ENCODE measurements at places on chromosomes 3 and 15.

DNA sequence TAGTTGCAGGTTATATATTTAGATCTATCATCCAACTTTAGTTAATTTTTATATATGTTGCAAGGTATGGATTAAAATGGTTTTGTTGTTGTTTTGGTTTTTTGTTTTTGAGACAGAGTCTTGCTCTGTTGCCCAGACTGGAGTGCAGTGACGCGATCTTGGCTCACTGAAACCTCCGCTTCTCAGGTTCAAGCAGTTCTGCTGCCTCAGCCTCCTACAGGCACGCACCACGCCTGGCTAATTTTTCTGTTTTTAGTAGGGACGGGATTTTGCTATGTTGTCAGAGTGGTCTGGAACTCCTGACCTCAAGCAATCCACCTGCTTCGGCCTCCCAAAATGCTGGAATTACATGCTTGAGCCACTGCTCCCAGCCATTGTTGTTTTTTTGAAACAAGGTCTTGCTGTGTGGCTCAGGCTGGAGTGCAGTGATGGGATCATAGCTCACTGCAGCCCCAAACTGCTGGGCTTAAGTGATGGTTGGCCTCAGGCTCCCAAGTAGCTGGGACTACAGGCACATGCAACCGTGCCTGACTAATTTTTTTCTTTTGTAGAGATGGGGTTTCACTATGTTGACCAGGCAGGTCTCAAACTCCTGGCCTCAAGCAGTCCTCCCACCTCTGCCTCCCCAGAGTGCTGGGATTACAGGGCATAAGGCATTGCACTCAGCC is 92.0 kb downstream of the ZNF609 start:
- peaks cover 1% of the 10 kb centered on the region for H3K36me3 ChIP-seq
- H3K4me3 ChIP-seq, result no peak overlapping the region
- no peak overlapping the region for H3K27ac ChIP-seq
- H3K4me1 ChIP-seq, result peaks cover 10% of the 10 kb centered on the region

- peaks cover 5% of the 10 kb centered on the region for H3K4me1 ChIP-seq
- peaks cover 3% of the 10 kb centered on the region for H3K36me3 ChIP-seq
- no peak for DNase-seq
- H3K27ac ChIP-seq, result no peak overlapping the region
- peaks cover 58% of the 10 kb centered on the region for H3K27me3 ChIP-seq
- H3K4me3 ChIP-seq, result peak overlapping the region; percentile 29
Observed at GRCh38 chr3:181712553-181713279, 991 bp downstream of the SOX2 start.

- no peaks in the 10 kb centered on the region for H3K4me1 ChIP-seq
- peaks cover 51% of the 10 kb centered on the region for H3K27me3 ChIP-seq
- no peak for DNase-seq
- H3K36me3 ChIP-seq, result no peaks in the 10 kb centered on the region
- H3K27ac ChIP-seq, result no peak overlapping the region
Observed at GRCh38 chr3:70806021-70806420, 493.6 kb upstream of the MDFIC2 start.

- no peak for DNase-seq
- no peaks in the 10 kb centered on the region for H3K4me1 ChIP-seq
- no peak overlapping the region for H3K27ac ChIP-seq
- H3K36me3 ChIP-seq, result no peaks in the 10 kb centered on the region
Observed at GRCh38 chr3:159620873-159621272, 367.8 kb upstream of the IL12A start.

GRCh38 chr3:56593455-56594158 is 36.6 kb downstream of the CCDC66 start:
- H3K27me3 ChIP-seq, result no peaks in the 10 kb centered on the region
- DNase-seq, result peak; percentile 34
- peak overlapping the region; percentile 64 for H3K27ac ChIP-seq
- H3K36me3 ChIP-seq, result peaks cover 11% of the 10 kb centered on the region

- H3K4me1 ChIP-seq, result no peaks in the 10 kb centered on the region
- no peak overlapping the region for H3K4me3 ChIP-seq
- H3K36me3 ChIP-seq, result no peaks in the 10 kb centered on the region
Observed at GRCh38 chr15:33215941-33216872, 21.7 kb upstream of the FMN1 start.

DNA sequence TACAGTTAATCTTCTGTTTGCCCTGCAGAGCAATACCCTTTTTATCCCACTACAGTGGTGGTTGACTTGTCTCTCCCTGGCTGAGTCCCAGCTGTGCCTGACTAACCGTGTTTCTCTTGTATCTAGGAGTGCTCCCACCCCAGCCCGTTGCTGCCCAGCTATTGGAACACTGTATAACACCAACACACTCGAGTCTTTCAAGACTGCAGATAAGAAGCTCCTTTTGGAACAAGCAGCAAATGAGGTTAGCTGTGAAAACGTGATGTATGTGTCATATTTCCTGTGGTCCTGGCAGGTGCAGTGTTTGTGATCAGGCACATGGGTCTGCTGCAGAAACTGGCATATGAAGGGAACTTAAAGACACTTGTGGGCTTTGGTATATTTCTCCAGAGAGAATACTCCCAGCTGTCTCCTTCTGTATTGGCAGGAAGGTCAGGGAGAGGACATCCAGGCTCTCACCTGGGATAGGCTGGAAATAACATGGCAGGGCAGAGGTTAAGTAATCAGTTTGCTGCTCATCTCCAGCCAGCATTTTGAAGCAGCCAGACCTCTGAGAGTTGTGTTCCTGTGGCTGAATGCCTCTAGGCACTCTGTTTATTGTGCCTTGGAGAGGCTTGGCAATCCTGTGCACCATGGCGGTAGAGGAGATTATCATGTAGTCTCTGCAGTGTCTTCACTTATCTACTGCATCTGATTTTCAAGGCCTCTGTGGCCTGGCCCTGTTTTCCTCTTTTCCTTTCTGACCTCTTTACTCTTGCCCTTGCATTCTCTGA is 34.8 kb downstream of the ATG7 start:
- H3K4me3 ChIP-seq, result peak overlapping the region; percentile 31
- peaks cover 28% of the 10 kb centered on the region for H3K4me1 ChIP-seq
- H3K27ac ChIP-seq, result peak overlapping the region; percentile 92
- H3K27me3 ChIP-seq, result no peaks in the 10 kb centered on the region
- peaks cover 25% of the 10 kb centered on the region for H3K36me3 ChIP-seq

- no peaks in the 10 kb centered on the region for H3K36me3 ChIP-seq
- peaks cover 40% of the 10 kb centered on the region for H3K27me3 ChIP-seq
- H3K4me1 ChIP-seq, result no peaks in the 10 kb centered on the region
- H3K27ac ChIP-seq, result no peak overlapping the region
- no peak for DNase-seq
Observed at GRCh38 chr3:37741644-37742043, 120.0 kb upstream of the CTDSPL start.

GRCh38 chr15:100502651-100503050 is 26.1 kb downstream of the CERS3 start:
- no peak for DNase-seq
- peaks cover 73% of the 10 kb centered on the region for H3K27me3 ChIP-seq
- no peaks in the 10 kb centered on the region for H3K36me3 ChIP-seq
- no peak overlapping the region for H3K27ac ChIP-seq

DNA sequence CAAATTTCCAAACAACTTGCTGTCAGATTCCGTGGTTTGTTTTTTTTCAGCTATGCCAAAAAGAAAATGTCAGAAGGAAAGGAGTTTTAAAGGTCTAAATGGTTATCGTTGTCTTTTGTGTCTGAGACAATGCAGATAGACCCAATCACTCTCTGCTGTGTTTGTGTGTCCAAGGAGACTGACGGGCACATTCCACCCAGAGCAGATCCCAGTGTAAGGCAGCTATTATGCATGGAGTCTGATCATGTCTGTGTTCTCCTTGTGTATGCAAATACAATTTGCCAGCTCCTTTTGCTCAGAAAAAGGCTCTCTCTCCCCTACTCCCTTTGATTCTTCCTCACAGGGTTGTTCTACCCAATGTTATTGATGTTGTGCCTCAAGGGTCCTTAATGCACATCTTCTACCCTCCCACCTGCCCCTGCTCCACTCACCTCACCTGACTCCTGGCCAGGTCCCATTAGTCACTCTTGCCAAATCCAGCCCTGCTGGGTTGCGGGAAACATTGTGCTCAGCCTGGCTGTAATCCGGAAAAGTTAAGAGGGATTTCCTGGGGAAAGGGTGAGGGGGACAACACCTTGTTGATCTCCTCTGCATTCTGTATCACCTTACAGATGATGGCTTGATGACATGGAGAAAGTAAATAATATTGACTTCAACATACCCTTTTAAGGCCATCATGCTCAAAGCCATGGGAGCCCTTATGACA is 61.0 kb downstream of the OTOL1 start:
- H3K4me1 ChIP-seq, result no peaks in the 10 kb centered on the region
- H3K36me3 ChIP-seq, result peaks cover 3% of the 10 kb centered on the region
- H3K27ac ChIP-seq, result no peak overlapping the region
- no peaks in the 10 kb centered on the region for H3K27me3 ChIP-seq
- no peak overlapping the region for H3K4me3 ChIP-seq

- no peak for DNase-seq
- H3K4me3 ChIP-seq, result no peak overlapping the region
- H3K27ac ChIP-seq, result no peak overlapping the region
- no peaks in the 10 kb centered on the region for H3K4me1 ChIP-seq
- H3K27me3 ChIP-seq, result no peaks in the 10 kb centered on the region
- no peaks in the 10 kb centered on the region for H3K36me3 ChIP-seq
Observed at GRCh38 chr3:82082796-82083195, 321.4 kb upstream of the GBE1 start.

DNA sequence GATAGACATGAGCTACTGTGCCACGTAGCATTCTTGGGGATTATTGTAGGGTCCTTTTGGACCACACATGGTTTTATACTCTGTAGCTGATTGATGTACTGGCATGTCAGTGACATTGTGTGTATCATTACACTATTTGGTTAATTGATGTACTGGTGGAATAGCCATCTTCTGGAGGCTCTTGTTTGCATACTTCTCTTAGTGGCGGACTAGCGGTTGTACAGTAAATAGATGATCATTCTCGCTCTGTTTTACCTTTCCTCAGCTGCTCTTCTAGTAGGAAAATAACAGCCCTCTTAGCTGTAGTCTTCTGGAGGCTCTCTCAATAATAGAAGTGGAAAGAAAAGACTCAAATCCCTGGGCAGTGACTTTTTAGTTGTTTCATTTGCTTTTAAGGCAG is 24.8 kb downstream of the IGF1R start:
- peaks cover 29% of the 10 kb centered on the region for H3K27me3 ChIP-seq
- no peak overlapping the region for H3K4me3 ChIP-seq
- H3K27ac ChIP-seq, result no peak overlapping the region
- DNase-seq, result no peak
- H3K36me3 ChIP-seq, result peaks cover 2% of the 10 kb centered on the region
- H3K4me1 ChIP-seq, result no peaks in the 10 kb centered on the region

- no peaks in the 10 kb centered on the region for H3K36me3 ChIP-seq
- no peak overlapping the region for H3K27ac ChIP-seq
- H3K27me3 ChIP-seq, result no peaks in the 10 kb centered on the region
- no peak overlapping the region for H3K4me3 ChIP-seq
- H3K4me1 ChIP-seq, result no peaks in the 10 kb centered on the region
Observed at GRCh38 chr3:132800958-132801357, 78.7 kb upstream of the NPHP3 start.

DNA sequence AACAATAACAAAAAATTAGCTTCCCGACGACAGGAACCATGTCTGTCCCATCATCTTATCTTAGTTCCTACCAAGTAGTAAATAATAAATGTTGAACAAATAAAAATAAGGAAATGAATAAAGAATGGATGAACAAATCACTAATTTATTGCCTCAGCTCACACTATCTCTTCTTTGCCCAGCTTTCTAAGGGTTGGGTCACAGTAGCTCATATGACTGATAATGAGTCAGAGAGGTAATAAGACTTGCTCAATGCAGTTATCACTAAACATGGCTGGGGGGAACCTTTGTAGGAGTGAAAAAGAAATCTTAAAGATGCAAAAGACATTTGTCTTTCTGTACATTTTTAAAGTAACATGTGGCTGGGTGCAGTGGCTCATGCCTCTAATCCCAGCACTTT is 182.2 kb downstream of the WDR76 start:
- H3K4me3 ChIP-seq, result no peak overlapping the region
- peaks cover 41% of the 10 kb centered on the region for H3K27me3 ChIP-seq
- no peak for DNase-seq
- H3K36me3 ChIP-seq, result no peaks in the 10 kb centered on the region
- no peaks in the 10 kb centered on the region for H3K4me1 ChIP-seq
